ENCODE measurements at places on chromosomes 3 and 15.

GRCh38 chr3:10164546-10165393 is at the start of gene IRAK2:
Gene IRAK2 (plus strand): TSS chr3:10164919. CDS start chr3:10164955, 36 bp downstream.
- peak; percentile 58 for DNase-seq

GRCh38 chr15:91335702-91336101 is 235.6 kb downstream of the SV2B start:
- DNase-seq, result no peak

DNA sequence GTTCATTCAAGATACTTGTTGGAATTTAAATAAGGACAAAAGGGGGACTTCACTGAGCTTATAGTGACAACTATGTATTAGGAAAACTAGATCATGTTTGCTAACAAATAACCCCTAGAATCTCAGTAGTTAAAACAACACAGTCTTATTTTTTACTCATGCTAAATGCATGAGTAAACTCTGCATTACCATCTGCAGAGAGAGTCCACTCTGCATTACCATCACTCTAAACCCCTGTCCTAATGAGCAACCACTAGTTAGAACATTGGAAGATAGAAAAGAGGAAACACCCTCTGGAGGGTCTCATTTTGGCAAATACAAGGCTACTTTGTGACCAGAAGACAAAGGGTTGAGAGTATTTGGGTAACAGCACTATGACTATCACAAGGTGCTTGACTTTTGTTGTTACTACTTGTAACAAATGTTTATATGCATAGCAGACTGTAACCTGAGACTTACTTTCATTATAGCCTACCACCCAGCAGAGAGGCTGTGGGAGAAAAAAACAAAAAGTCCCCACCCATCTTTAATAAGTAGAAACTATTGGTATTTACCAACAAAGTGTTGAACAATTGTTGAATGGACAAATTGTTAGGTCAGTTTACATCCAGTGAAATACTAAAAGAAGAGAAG is 99.1 kb downstream of the OXSM start:
- DNase-seq, result no peak

- DNase-seq, result no peak
These were observed 928.0 kb upstream of the ALCAM start for GRCh38 chr3:104438706-104439105.

GRCh38 chr3:124952282-124952855 is 17.8 kb upstream of the MUC13 start:
- no peak for DNase-seq

- no peak for DNase-seq
These were observed 528.1 kb upstream of the MCTP2 start for GRCh38 chr15:93703092-93703739.

DNA sequence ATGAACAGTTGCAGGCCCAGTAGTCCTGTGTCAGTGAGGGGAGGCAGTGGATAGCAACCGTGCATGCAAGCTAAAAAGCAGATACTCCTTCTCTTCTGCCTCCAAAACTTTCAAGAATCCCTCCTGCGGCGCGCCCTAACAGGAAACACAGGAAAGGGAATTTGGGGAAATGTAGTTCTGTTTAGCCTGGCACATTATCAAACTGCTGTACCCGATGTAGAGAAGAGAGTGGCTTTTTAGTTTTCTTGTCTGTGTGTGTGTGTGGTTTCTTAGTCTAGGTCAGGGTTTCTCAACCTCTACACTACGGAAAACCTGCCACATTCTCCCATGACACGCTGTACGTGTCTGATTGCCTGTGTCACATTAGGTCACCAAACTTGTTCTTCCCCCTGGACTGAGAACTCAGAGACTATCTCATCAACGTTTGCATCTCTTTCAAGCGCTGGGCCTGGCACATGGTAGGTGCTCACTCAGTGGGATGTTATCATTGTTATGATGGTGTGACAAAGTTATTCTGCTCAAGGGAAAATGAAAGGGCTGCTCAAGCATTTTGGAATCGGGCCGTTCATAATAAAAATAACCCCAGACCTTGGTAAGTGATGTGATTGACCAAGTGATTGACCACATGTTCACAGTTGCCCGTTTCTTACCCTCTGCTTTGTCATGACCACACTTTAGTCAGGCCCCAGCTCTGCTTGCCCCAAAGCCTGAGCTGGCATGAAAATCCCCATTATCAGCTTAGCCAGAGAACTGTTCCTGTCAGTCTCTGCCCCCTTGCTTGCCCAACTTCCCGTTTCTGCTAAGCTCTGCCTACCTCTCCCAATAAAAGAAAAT is 33.2 kb downstream of the TM4SF4 start:
- DNase-seq, result no peak

GRCh38 chr15:96253006-96253747 is 77.3 kb upstream of the NR2F2 start:
- DNase-seq, result no peak

DNA sequence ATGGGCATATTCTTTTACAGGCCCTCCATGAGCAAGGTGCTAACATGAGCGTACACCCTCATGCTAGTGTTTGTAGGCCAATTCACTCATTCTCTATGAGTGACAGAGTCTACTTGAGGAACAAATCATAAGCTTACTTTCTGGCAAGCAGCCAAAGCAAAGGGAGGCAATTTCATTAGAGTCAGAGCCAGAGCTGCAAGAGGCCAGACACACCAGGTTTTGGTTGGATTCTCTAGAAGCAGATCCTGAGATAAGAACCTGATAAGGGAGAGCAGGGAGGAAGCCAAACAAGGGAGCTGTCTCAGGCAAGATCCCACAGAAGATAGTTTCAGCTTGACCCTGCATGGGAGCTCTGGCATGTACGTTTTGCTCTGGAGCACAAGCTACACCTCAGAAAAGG is 214.1 kb upstream of the CTNNB1 start:
- no peak for DNase-seq

DNA sequence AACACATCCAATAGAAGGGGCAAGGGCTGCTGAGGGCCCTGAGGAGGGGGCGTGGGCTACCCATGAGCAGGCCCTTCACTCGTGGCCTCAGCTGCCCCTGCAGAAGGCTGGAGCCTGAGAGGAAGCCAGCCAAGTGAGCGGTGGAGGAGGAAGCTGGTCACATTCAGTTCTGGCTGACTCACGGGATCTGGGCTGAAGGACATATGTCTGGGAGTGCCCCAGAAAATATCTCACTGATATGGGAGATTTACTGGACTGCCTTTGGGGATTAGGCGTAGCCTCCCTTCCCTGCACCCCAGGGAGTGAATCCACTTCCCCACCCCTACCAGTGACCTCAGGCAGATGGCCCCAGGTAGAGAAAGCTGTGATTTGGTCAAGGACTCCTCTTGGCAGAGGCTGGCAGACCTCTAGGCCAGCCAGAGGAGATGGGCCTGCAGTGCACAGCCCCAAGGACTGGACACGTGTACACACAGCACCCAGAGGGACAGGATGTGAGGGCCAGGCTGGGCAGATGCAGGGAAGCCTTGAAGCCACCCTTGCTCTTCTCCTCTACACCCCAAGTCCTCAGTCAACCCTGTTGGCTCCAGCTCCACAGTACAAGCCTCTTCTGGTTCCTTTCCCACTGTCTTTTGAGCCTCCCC is 14.2 kb upstream of the ANKDD1A start:
- DNase-seq, result no peak

DNA sequence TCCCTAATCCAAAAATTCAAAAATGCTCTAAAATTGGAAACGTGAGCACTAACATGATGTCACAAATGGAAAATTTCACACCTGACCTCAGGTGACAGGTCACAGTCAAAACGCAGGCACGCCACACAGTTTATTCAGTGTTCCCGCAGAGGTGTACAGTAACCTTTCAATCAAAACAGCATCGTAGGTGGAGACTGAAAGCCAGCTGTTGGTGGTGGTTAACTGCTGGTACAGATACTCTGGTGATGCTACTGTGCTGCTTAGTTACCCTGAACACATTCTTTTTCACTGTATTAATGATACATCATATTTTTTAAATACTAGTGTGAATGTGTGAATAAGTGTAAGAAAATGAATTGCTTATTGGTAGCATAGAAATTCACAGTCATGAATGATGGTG is 23.8 kb downstream of the RAB11A start:
- DNase-seq, result no peak

- DNase-seq, result no peak
These were observed 12.8 kb downstream of the H1-8 start for GRCh38 chr3:129555616-129556357.

GRCh38 chr3:142963516-142964448 is at the start of gene PAQR9:
Gene PAQR9 (minus strand): TSS chr3:142963674. CDS start chr3:142963336, 338 bp downstream.
- no peak for DNase-seq

DNA sequence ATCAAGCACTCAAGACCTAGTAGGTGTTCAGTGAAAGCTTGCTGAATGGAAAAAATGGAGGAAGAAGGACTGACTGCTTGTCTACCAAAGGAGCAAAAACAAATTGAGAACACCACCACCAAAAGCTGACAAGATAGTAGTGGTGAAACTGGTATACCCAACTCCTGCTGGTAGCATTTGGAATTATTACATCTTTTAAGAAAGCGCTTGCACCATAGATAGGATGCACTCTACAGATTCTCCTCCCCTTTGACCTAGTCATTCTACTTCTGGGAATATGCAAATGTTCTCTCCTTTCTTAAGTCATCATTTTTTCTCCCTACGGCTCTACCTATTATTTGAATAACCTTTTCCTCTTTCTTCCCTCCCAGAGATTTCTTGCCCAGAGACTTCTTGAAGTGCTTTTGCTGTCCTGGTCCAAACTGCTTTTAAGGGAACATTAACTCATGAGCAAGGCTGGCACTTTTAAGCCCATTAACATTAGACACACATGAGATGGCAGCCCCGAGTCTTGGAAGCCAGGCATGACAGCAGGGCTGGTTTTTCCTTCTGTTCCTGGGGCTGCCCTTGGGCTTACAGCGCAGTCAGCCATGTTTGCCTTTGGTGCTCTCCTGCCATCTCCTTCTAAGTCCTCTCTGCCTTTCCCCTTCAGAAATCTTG is 75.0 kb upstream of the TLE3 start:
- no peak for DNase-seq

DNA sequence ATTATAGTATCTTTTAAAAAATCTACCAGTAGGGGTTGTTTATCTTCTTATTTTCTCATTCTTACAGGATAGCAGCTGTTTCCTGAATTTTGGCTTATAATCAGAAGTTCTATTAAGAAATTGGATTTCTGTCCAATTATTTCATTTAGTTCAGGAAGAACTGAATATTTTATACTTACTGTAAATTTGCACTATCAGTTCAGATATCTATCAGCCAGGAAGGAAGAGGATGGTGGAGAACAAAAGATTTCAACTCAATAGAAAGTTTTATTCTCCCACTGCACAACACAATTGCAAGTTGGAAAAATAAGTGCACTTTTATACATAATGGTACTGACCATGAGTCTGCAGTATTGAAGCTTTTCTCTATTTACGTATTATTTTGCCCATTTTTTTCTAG is 400.9 kb downstream of the PLOD2 start:
- no peak for DNase-seq

- DNase-seq, result peak; percentile 96
These were observed 13.7 kb downstream of the CAND2 start for GRCh38 chr3:12810013-12810780.

DNA sequence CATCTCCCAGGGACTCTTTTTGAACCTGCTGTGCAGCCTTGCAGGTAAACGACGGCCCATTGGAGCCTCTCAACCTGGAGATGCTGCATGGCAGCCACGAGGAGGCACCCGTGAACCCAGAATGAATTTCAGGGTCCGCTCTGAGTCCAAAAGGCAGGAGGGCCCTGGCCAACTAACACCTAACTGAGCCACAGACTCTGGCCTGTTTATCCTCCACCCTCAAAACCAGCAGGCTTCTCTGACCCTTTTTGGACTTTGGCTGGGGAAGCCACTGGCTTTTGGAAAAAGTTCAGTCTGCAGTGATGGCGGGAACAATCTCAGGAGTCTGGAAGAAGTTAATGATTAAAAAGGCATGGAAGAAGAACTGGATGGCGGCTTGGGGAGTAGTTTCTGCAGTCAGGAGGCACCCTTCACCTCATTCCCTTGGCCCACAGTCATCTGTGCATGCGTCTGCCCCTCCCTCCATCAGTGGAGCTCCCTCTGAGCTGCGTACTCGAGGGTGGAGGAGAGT is 4.1 kb downstream of the PXYLP1 start:
- no peak for DNase-seq

DNA sequence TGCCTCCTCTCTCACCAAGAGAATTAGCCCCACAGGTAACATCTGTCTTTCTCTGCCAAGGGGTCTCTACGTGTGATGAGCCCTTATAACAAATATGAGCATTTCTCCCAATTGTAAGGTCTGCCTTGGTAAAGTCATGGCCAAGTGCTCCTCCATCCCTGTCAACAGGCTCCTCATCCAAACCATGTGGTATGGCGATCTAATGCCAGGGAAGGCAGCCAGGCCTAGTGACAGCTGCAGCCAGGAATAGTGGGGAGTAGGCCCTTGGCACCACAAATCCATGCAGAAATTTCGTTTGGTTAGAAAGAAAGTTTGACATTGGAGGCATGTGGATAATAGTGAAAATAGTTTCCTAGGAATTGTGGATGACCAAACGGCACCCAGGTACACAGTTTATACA is 4.7 kb upstream of the LRTM1 start:
- no peak for DNase-seq

DNA sequence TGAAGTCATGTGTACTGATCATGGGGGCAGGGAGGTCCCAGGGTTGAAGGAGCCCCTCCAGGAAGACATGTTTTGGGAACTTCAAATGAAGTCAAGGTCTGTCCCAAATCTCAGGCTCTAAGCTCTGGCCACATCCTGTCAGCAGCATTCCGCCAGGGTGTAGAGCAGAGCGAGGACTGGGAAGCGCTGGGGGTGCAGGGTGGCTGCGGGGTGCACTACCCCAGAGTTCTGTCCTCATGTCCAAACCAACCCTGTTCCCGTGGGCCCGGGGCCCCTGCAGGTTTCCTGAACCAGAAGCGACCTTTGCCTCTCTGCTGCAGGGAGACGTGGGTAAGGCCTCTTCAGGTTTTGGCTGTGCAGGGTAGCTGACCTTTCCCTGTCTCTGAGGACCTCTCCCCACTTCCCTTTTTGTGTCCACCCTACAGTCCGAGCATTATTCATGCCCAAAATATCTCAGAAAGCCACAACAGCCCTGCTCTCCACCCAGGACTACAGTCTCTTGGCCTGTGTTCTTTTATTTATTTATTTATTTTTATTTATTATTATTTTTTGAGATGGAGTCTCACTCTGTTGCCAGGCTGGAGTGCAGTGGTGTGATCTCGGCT is 26.6 kb upstream of the FLNB start:
- no peak for DNase-seq

DNA sequence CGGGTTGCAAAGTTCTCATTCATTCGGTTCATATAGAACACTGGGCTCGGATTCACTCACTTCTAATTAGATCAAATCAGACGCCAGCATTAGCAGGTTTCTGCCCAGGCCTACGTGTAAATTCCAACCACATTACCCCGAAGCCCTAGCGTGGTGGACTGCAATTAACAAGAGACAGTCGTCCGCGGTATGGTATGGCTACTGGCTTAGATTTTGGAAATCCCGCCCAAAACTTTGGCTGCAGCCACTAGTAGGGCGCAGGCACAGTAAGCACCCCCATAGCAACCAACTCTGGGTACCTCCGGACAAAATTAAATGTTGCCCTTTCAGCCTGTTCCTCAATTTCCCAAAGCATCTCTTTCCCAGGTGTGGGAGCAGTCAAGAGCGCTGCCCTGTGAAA is 771 bp downstream of the RARRES1 start:
- DNase-seq, result no peak

GRCh38 chr3:16058521-16058920 is 116.0 kb upstream of the GALNT15 start:
- DNase-seq, result no peak

- DNase-seq, result no peak
These were observed 77.6 kb upstream of the DLG1 start for GRCh38 chr3:197376020-197376419.

GRCh38 chr3:38960953-38961622 is 90.7 kb downstream of the SCN11A start:
- no peak for DNase-seq

- no peak for DNase-seq
These were observed 206.3 kb upstream of the CD96 start for GRCh38 chr3:111335512-111336303.
